HT1080 (cell line): ENCODE measurements at places on chromosomes 7 and 10.

DNA sequence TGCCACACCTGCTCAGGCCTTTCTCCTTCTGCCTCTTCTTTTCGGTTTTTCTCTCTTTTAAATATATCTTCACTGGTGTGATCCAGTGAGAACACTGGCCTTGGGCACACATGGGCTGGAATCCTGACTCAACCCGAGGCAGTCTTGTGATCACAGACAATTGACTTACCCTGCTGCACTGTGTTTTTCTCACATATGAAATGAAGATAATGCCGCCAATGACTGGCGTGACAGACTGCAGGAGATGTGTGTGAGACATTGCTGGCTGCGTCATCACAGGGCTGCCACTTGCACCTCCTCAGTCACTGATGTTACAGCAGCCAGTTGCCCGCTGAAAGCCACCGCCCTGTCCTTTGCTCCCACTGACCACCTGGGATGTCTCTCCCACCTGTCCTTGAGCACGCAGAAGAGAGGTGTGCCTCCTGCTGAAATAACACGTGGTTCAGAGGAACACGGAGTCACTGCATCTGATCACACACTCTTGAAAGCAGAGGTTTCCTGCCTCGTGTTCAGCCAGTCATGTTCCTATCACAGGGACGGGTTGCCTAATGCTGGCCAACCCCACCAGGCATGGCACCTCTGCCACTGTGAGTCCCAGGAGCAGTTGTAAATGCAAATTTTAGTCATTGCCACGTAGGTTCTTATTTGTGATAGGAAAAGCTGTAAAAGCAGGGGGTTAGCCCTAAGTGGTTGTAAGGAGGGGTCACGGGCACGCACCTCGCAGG, 124.6 kb upstream of the LANCL2 start:
- no peak for DNase-seq

- DNase-seq, result no peak
Measured at GRCh38 chr7:130047831-130048230, 3.3 kb downstream of the ZC3HC1 start.

GRCh38 chr10:117075064-117075463, 63.0 kb downstream of the VAX1 start:
- DNase-seq, result peak; percentile 51

- DNase-seq, result no peak
Measured at GRCh38 chr10:79111846-79112614, 43.3 kb downstream of the ZMIZ1 start.

GRCh38 chr10:102620591-102621442, 23.5 kb upstream of the TRIM8 start:
- DNase-seq, result no peak
